ENCODE measurements at places on chromosomes 1 and 21.

- no peak for DNase-seq
These were observed 5.8 kb downstream of the FALEC start for GRCh38 chr1:150521196-150521968.

DNA sequence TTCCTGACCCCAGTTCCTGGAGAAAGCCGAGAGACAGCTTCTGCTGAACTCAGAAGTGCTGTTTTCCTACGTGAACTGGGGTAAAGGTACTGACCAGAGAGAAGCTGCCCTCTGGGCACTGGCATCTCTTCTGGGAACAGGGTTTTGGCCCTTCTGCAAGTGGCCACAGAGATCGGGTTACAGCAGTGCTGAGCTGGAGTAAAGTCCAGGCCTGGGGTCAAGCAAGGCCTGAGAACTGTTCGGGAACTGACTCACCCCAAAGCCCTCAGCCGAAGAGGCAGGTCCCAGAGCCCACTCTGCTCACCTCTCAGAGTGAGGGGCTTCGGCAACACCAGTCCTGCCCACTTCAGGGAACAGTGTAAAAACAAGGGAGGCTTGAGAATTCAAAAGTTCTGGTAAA is 177.2 kb upstream of the RUNX1 start:
- no peak for DNase-seq

- no peak for DNase-seq
These were observed 14.8 kb upstream of the TMEM222 start for GRCh38 chr1:27306892-27307761.

GRCh38 chr1:3675436-3675835 is 23.1 kb downstream of the TP73 start:
- DNase-seq = no peak

DNA sequence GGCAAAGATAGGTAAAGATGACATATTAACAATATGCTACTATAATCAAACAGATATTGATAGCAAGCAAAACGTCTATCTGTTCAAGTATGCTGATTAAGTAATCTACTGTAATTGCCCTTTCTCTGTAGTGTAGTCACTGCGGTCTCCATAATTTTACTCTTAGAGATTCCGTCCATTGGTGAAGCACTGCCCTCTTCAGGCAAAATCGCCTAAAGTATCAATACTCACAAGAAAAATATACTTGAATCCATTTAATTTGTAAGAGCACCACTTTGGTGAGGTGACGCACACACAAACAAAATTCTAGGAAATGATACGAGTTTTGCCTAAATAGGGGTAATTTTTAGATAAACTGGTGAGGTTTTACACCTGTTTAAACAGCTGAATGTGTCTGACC is 434.6 kb upstream of the CHRM3 start:
- DNase-seq = no peak

- DNase-seq = no peak
These were observed 16.1 kb downstream of the FH start for GRCh38 chr1:241503444-241503843.

- DNase-seq = peak; percentile 39
These were observed 2.0 kb downstream of the LORICRIN start for GRCh38 chr1:153261281-153262069.
